ENCODE measurements at places on chromosomes 16 and 17.

DNA sequence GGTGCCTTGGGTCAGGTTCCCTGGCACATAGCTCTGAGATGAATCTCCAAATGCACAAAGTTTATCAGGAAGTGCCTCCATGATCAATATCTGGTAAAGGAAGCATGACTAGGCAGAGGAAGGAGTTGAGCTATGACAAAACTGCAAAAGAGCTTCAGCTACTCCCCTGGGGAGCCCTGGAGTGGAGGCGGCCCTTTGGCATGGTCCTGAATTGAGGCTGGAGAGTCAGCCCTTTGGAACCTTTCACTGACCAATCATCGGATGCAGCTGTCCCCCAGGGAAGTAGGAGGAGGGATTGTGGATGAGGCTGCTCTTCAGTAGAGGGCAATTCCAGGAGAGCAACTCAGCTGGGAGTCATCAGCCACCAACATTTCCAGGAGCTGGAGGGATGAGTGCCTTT lies 46.1 kb upstream of the NLRP1 start:
- DNase-seq = no peak

GRCh38 chr16:54288835-54289241 lies 2.3 kb upstream of the IRX3 start:
- DNase-seq = no peak

DNA sequence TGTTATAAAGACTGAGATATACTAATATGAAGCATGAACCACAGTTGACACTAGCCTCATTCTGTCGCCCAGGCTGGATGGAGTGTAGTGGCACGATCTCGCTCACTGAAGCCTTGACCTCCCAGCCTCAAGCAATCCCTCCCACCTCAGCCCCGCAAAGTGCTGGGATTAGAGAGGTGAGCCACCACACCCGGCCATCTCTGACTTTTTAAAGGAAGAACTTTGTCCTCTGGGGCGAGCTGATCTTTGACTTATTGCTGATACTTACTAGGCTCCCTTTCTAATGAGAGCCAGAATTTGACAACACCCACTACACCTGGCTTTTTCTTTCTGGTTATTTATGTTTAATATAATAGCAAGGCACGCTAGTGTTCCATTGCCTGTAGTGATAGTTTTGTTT lies 57.2 kb downstream of the CLEC16A start:
- no peak for DNase-seq

- no peak for DNase-seq
These were observed 15.1 kb downstream of the SAMD14 start for GRCh38 chr17:50114849-50115357.

DNA sequence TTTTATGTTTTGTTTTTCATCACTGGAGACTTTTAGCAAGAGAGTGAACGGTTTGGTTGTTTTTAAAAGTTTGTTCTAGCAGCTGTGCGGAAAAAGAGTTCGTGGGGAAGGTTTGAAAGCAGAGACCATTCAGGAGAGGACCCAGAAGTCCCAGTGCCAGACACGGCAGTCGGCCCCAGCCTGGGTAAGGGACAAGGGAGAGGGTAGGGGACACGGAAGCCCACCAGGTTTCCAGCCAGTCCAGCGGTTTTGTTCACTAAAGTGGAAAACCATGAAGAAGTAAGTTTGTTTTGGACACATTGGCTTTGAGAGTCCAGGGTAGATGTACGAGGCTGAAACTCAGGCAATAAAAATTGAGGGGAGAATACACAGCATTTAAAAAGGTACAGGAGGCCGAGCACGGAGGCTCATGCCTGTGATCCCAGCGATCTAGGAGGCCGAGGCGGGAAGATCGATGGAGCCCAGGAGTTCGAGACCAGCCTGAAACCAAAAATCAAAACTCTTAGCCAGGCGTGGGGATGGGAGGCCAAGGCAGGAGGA lies 56.8 kb upstream of the RPH3AL start:
- no peak for DNase-seq

GRCh38 chr16:4460936-4461249 lies 13.5 kb downstream of the NMRAL1 start:
- no peak for DNase-seq

DNA sequence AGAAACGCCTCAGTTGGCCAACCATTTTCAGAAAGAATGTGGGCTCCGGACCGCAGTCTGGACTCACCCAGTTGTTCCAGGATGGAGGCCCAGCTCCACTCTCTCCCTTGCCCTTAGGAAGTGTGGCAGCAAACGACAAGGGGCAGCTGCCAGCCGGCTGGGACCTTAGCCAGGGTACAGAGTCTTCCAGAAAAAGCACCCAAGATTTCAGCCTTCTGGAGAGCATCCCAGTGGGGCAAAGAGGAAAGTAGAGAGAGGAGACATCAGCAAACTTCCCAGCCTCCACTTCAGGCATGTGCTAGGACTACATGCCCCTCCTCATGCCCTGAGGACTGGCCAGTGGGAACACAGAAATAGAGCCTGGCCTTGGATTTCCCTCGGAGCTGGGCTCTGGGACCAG lies 56.8 kb upstream of the SCNN1B start:
- DNase-seq = no peak

DNA sequence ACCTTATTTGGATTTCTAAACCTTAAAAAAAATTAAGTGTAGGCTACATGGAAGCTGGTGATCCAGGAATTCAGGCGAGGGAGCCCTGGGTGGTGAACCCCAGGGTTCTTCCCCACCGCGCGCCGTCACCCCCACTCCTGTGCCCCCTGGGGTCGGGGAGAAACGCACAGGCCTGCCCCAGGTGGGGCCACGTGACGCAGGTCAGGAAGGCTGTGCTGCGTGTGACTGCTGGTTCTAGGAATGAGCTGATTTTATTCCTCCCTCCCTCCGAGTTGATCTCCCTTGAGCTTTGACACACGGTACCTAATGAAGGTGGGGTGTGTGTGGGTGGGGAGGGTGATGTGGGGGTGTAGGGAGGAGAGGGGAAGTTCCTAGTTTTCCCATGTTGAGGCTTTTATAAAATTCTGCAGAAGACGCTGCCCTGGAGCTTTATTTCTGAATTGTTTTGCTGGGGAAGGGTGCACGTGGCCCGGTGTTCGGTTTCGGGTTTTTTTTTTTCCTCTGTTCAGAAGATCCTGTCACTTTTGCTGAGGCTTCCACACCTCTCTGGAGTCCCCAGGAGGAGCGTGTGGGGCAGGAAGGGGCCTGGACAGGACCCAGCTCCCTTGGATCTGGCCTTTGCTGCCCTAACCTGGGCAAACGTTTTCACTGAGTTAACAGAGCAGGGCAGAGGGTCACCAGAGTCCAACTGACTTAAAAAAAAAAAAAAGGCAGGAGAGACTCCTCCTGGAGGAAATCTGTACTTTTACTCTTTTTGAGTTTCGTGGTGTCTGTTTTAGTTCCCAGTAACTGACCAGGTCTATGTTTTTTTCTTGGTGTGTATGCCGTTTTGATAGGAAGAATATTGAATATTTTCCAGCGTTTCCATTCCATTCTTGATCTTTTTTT lies 55.8 kb upstream of the GSE1 start:
- no peak for DNase-seq

DNA sequence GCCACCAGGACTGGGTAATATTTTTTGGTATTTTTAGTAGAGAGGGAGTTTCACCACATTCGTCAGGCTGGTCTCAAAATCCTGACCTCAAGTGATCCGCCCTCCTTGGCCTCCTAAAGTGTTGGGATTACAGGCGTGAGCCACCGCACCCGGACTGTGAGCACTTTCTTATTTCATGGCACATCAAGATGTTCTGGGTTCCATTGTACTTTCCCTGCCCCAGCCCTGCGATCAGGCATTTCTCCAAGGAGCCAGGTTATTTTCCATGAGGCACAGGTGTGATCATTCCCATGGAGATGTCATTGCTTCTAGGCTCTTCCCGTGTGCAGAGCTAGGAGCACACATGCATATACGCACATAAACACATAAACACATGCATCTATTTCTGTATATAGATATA lies 2.6 kb upstream of the ANKRD40CL start:
- DNase-seq = no peak

DNA sequence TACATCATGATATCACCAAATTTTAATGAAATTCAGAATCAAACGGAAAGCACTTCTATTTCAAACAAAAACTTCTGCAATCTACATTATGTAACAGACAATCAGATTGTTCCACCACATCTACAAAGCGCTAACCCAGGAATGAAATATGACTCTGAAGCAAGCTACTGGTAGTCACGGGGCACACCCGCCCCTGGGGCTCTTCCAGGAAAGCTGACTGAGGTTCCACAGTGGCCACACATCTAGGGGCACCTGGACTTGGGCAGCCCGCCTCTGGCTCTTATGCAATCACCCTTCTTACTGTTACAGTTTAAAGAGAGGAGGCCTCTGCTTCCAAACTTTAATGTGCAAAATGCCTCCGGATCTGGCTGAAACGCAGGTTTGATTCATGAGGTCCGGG lies 27.5 kb downstream of the ZCCHC14 start:
- DNase-seq = no peak

DNA sequence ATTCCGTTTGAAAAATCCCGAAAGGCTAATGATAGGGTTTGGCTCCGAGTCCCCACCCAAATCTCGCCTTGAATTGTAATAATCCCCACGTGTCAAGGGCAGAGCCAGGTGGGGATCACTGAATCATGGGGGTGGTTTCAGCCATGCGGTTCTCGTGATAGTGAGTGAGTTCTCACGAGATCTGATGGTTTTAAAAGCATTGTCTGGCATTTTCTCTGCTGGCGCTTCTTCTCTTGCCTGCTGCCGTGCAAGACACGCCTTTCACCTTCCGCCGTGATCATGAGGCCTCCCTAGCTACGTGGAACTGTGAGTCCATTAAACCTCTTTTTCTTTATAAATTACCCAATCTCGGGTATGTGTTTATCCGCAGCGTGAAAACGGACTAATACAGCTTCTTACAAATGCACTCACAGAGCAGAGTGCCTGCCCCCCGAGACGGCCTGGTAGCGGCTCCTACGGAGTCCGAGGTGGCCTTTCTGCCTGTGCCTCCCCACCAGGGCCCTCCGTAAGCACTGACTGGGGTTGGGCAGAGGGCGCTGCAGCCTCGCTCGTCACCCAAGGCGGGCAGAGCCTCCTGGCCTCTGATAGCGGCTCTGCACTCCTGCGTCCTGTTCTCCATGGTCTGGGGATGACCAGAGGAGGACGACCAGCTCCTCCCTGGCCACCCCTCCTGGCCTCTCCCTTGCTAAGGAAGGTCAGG lies 131.7 kb downstream of the FOXL1 start:
- DNase-seq = no peak

DNA sequence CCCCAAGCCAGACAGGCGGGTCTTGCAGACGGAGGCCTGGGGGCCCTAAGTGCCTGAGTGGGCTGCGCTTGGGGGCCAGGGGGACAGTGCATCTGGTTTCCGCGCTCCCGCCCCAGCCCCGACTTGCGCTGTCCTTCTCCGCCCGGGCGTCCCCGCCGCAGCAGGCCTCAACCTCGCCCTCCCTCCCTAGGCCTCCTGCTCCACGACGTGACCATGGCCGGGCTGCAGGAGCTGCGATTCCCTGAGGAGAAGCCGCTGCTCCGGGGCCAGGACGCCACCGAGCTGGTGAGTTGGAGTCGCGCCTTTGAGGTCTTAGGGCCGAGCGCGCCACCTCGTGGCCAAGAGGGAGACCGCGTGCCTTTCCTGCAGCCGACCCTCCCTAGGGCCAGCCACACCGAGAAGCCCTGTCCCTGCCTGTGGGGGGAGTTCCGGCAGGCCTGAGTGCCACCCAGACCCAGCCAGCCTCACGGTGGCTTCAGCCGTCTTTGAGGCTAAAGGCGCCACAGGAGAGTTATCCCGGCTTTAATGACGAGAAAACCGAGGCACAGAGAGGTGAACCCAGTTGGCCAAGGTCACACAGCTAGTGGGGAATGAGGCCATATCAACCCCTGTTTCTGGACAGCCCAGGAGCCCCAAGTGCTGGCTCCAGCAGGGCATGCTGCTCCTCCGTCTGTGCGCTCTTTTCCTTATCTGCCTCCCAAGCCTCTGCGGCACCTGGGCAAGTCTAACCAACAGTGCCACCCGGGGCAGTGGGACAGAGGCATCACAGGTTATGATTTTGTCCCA lies 12.2 kb upstream of the NDRG4 start:
- peak; percentile 52 for DNase-seq
